Right ventricle myocardium superior (tissue), 1 donor: ENCODE measurements at places on chromosomes 7 and 10. TPM values are rescaled to one million over a fixed set of nuclear protein-coding genes. Genes with fewer than 3 reads are reported as not detected.

GRCh38 chr10:114245121-114245791 lies 6.2 kb downstream of the VWA2 start:
- no peak for DNase-seq

The TUBAL3 gene
- total RNA-seq, result 0.11 TPM

The AKR1C4 gene
- total RNA-seq, result not detected

DNA sequence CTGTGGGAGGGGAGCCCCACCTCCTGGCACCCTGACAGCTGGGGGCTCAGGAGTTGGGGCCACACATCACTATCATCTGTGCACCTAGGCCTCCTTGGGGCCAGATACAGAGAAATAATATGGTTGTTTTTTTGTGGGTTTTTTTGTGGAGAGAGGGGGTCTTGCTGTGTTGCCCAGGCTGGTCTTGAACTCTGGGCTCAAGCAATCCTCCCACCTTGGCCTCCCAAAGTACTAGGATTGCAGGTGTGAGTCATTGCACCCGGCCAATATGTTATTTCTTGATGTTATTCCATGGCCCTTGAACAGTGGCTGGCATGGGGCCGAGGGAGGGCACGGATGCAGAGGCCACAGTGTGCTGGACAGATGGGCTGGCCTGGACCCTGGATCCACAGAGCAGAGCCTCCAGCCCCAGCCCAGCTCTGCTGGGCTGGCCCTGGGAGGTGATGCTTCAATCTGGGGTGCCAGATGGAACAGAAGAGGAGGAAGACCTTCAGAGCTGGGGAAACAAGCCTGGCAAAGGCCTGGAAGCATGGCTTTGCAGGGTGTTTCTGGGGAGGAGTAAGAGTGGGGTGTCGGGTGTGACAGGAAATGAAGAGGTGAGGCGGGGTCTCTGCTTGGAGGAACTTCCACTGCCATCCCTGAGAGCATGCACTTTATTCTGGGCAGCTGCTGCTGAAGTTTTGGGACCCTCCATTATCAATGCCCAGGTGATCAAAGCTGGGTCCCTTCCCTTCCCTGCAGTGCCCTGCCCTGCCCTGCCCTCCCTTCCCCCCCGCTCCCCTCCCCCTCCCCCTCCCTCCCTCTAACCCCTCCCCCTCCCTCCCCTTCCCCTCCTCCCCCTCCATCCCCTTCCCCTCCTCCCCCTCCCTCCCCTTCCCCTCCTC lies 3.7 kb upstream of the FZD9 start:
- no peak for DNase-seq
